Esophagus mucosa (tissue), 1 donor: ENCODE measurements at places on chromosomes 1 and 21. TPM values are rescaled to one million over a fixed set of nuclear protein-coding genes. Genes with fewer than 3 reads are reported as not detected.

Gene F5
- 0.20 TPM for total RNA-seq

Gene THEM5
- total RNA-seq: 0.32 TPM

Gene CEPT1
- 23.3 TPM for total RNA-seq

Gene CD34
- total RNA-seq: 4.3 TPM

Gene CD1B
- total RNA-seq: not detected

Gene CCDC185
- total RNA-seq: 0.24 TPM

Gene BGLAP
- total RNA-seq: 0.28 TPM

Gene FCER1G
- 0.76 TPM for total RNA-seq

Gene SHE
- total RNA-seq: 1.4 TPM

Gene RGS16
- 1.3 TPM for total RNA-seq

Gene SH3D21
- total RNA-seq: 9.2 TPM

Gene HSD3B1
- not detected for total RNA-seq

Gene CD244
- 0.56 TPM for total RNA-seq

Gene S100A14
- total RNA-seq: 1,938 TPM

Gene ZMYM4
- total RNA-seq: 23.2 TPM

Gene BATF3
- total RNA-seq: 0.68 TPM

Gene PPFIA4
- 1.0 TPM for total RNA-seq

Gene DHDDS
- total RNA-seq: 37.1 TPM

Gene C1orf74
- 6.3 TPM for total RNA-seq

Gene A3GALT2
- not detected for total RNA-seq

Gene IFNLR1
- total RNA-seq: 4.0 TPM

Gene MYOM3
- 0.88 TPM for total RNA-seq

Gene FCGR3A
- total RNA-seq: 1.00 TPM

Gene OR2T35
- not detected for total RNA-seq

Gene SPATA45
- not detected for total RNA-seq

Gene SEMA4A
- 34.6 TPM for total RNA-seq

Gene AZIN2
- total RNA-seq: 1.4 TPM

Gene SSR2
- 121 TPM for total RNA-seq

Gene NBPF11
- total RNA-seq: 5.2 TPM

Gene LRRC39
- not detected for total RNA-seq

Gene HENMT1
- total RNA-seq: 2.2 TPM

Gene QSOX1
- total RNA-seq: 116 TPM

Gene SH3BGRL3
- 242 TPM for total RNA-seq

Gene RUSC1
- 40.7 TPM for total RNA-seq

Gene LAD1
- 328 TPM for total RNA-seq

Gene ILDR2
- total RNA-seq: 0.08 TPM

Gene LRRC3
- total RNA-seq: 0.72 TPM

Gene TLCD4
- 0.32 TPM for total RNA-seq

Gene AADACL3
- total RNA-seq: not detected
